ENCODE measurements at places on chromosomes 6 and 20.

GRCh38 chr6:136429264-136430065 lies 120.8 kb downstream of the MAP7 start:
- no peak for DNase-seq

DNA sequence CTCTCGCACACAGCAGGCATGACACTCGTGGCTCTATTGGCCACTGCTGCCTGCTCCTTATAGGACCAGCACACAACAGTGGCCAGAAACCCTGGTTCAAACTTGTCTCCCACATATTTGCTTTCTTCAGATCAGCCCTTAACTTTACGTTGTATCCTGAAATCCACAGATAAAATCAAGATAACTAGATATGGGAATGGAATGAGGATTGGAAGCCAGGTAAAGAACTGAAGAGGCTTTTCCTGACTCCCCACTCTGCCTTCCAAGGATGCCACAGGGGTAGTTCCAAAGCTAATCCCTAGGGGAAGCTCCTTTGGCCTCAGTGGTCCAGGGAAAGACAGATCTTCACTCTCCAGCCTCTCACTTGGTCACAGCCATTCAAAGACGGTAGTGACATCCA lies 86.5 kb downstream of the INSM1 start:
- no peak for DNase-seq

DNA sequence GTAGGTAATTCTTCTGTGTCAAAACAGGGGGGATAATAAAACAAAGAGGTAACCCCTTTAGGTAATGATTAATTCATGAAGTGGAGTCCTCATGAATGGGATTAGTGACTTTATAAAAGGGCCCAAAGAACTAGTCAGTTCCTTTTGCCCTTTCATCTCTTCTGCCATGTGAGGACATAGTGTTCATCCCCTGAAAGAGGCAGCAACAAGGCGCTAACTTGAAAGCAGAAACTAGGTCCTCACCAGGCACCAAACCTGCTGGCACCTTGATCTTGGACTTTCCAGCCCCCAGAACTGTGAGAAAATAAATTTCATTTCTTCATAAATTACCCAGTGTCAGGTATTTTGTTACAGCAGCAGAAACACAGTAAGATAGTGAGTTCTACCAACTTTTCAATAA lies 16.4 kb upstream of the BRPF3 start:
- DNase-seq, result no peak

- no peak for DNase-seq
Measured at GRCh38 chr20:20303320-20303719, 64.6 kb upstream of the INSM1 start.

- no peak for DNase-seq
Measured at GRCh38 chr20:59774921-59775686, 158.3 kb downstream of the SYCP2 start.

- DNase-seq, result no peak
Measured at GRCh38 chr20:35595901-35596300, 19.7 kb upstream of the SPAG4 start.

DNA sequence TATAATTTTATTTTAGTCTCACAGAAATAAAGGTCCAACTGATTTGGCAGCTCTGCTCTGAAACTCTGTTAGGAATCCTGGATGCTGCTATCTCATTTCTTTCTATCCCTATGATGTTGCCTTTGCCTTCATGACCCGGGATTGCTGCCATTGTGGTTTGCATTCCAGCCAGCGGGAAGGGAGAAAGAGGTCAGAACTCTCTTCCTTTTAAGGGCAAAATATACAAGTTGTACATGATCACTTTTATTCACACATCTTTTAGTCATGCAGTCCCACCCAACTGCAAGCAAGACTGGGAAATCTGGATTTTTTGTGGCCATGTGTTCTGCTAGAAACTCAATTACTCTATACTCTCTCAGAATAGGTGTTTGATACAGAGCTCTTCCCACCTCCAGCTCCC lies 263.1 kb upstream of the ZFP64 start:
- no peak for DNase-seq

DNA sequence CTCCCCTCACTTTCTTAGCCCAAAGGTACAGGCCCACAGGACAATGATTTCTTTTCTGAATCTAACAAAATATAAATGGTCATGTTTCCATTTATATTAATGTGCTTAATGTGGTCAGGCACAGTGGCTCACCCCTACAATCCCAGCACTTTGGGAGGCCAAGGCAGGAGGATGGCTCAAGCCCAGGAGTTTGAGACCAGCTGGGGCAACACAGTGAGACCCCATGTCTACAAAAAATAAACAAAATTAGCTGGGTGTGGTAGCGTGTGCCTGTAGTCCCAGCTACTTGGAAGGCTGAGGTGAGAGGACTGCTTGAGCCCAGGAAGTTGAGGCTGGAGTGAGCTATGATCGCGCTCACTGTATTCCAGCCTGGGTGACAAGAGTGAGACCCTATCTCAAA lies 77.2 kb upstream of the TULP1 start:
- no peak for DNase-seq

DNA sequence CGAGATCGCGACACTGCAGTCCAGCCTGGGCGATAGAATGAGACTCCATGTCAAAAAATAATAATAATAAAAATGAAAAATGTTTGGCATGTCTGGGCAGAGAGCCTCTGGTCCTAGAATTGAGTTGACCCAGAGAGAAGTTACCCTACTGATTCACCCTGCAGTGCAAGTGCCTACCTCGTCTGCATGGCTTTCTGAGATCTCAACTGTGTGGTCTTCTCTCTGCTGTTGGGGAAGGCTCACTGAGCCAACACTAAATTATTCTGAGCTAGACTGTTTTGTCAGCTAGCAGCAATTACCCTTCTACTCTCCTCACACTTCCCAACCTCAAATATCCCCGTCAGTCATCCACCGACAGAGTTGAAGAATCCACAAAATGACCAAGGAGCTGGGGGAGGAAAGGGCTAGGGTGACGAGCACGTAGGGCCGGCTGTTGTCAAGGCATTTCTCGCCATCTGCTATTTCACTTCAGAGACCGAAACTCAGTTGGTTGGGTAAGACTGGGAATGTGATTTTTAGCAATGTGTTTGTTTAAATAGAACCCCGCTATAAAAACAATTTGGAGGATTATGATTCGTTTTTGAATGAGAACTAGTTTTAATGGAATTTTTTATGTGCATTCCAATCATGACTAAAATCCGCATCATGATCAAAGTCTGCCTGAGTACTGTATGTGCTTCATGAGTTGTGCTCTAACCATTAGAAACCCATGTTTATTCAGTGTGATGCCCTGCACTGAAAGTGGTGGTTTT lies 9.4 kb downstream of the MAS1 start:
- DNase-seq, result no peak

All from stimulated activated naive CD4-positive, alpha-beta T cell treated with Interleukin-2 at 50 U/mL for 16 hours (primary cell).